Urothelium cell line (cell line): ENCODE measurements at places on chromosomes 4 and X.

DNA sequence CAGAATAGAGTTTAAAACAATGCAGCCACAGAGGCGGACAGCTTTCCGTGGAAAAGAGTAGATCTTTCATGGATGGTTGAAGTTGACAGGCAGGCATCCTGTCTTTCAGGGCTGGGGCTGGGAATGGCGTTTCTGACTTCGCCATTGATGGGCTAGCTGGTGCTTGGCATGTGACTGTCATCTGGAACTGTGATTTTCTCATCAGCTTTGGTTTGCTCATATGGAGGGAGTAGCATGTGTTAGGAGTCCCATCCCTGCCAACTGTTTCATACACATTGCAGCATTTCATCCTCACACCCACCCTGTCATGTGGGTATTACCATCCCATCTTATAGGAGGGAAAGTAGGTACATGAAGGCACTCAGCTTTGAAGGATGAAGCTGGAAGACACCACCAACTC, 49.2 kb upstream of the STX18 start:
- no peak for DNase-seq

- peak; percentile 28 for DNase-seq
Observed at GRCh38 chr4:10554694-10555093, 97.5 kb upstream of the ZNF518B start.

DNA sequence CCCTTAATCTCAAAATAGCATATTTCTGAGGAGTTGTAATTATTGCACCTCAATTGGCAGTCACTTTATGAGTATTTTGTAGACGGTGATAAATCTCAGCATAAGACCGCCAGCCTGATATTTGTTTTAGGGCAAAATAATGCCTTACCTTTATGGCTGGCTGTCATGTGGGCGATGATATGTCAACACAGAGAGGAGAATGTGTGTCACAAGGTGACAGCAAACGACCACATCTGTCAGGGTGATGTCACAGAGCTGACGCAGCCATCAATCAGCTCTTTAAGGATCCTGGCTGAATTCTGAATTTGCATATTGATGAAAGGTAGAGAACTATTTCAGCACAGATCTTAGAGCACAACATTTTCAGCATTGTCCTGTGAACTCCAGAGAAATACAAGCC, 209.7 kb downstream of the CEP135 start:
- no peak for DNase-seq

DNA sequence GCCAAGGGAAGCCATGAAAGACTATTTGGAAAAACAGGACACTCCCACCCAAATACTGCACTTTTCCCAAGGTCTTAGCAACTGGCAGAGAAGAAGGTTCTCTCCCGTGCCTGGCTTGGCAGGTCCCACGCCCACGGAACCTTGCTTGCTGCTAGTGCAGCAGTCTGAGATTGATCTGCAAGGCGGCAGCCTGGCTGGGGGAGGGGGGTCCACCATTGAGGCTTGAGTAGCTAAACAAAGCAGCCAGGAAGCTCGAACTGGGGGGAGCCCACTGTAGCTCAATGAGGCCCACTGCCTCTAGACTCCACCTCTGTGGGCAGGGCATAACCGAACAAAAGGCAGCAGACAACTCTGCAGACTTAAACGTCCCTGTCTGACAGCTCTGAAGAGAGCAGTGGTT, 91.3 kb upstream of the TRPC5OS start:
- DNase-seq = no peak

DNA sequence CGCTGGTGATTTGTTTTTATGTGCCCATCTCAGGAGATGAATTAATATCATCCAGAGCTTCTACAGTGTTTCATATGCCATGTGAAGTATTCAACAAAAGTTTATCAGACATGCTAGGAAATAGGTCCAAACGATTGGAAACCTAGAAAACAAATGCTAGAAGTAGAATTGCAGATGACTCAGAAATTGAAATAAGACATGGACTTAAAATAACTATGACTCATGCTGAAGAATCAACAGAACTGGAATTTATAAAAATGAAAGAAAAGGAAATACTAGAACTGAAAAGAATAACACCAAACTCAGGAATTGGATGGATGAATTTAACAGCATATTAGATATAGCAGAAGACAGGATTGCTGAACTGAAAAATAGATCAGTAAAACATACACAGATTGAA, 172.7 kb upstream of the GIMD1 start:
- DNase-seq = peak; percentile 31

GRCh38 chrX:109812236-109812635, 79.2 kb upstream of the ACSL4 start:
- DNase-seq = no peak

DNA sequence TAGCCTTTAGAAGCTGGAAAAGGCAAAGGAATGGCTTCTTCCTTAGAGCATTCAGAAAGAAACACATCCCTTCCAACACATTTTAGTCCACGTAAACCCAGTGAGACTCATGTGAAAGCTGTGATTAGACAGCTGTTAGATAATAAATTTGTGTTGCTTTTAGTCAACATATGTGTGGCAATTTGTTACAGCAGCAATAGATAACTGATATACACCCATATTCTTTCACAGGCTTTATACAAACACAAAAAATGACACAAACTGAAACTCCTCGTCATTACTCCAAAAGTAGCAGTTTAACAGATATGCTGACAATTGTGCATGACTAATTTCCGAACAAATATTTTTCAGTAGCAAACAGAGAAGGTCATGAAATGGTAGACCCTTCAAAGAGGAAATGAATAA, 65.3 kb downstream of the ANTXR2 start:
- no peak for DNase-seq

- no peak for DNase-seq
Observed at GRCh38 chrX:123271902-123272301, 87.8 kb downstream of the GRIA3 start.

DNA sequence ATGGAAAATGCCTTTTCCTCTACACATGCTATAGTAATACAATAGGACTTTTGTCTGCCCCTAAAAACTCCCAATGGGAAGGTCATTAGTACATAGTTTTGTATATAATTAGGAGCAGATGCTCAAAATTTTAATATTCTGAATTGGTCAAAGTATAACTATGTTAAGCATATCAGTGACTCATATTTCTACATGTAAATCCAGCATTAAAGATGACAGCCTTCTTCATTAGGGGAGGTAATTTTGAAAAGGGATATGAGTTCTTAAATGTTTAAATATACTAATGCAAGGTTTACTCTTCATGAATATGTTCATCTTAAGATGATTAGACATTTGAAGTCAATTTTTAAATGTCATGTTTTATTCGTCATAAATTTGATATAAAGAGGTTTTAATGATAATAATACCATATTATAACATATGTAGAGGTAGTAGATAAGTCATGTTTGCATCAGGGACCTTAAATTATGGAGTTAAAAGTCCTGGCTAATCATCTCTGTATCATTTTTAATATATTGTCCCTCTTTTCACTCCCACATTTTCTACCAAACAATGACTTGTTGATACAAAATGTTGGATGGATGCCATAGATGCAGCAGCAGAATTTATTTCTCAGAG, 218.8 kb downstream of the STPG2 start:
- no peak for DNase-seq

GRCh38 chr4:145076469-145076855, 21.5 kb downstream of the ANAPC10 start:
- no peak for DNase-seq
